ENCODE measurements at places on chromosomes 7 and 10.

DNA sequence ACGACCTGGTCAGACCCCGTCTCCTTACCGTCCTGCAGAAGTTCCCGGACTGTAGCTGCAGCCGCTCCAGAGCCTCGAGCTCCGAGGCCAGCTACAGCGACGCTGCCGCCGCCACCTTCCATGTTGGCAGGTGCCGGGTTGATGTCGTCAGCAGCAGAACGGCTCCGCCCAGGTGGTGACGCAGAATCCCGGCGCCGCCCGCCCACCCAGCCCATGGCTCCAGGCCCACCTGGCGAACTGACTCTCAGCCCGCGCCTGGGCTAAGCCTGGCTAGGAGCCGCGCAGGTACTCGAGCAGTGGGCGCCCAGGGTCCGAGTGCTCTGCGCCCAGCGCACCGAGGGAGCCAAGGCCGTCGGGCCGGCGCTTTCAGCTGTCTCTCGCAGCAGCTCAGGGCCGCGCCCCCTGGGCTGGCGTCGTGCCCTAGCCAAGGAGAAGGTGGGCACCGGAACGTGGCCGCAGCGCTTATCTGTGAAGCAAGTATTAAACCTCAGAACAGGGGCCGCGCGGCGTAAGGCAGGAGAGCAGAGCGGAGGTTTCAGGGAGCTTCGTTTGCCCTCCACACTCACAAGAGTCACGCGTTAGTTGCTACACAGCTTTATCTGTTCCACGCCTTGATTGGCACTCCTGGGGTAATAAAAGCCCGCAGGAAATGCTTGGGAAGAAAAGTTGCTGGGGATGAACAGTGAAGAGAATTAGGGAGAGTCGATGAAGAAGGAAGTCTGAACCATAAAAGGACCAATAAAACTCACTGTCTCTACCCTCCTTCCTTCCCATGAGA is at the start of the genes COG5 and DUS4L:
TSS of gene COG5 (minus strand) at position 146 of the 778 bp plus-strand sequence. CDS start at position 122, 24 bp downstream.
TSS of gene DUS4L (plus strand) at position 197 of the 778 bp plus-strand sequence. CDS start 3,100 bp downstream, outside the sequence.
- peak; percentile 72 for DNase-seq

- DNase-seq, result no peak
Measured at GRCh38 chr10:47008769-47009168, 97.5 kb downstream of the PTPN20 start.

GRCh38 chr10:35511647-35512046 is 93.5 kb upstream of the GJD4 start:
- no peak for DNase-seq

- DNase-seq, result no peak
Measured at GRCh38 chr7:109663806-109664205, 1094.1 kb downstream of the DNAJB9 start.

DNA sequence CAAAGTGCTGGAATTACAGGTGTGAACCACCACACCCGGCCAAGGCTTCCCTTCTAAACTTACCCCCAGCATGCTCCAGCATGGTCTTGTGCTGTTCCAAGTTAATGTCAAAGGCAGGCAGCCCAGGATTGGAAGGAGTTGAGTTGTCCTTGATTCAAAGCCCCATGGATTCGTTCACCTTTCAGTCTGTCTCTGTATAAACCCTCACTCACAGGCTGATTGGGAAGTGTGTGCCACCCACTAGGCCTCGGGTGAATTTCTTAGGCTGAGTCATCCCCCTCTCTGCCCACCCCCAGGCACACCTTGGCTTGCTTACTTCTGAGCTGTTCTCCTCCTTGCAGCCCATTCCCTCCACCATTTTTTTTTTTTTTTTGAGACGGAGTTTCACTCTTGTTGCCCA is 13.3 kb upstream of the PRDX3 start:
- no peak for DNase-seq

- peak; percentile 84 for DNase-seq
Measured at GRCh38 chr7:155296788-155297516, 726 bp upstream of the INSIG1 start.

DNA sequence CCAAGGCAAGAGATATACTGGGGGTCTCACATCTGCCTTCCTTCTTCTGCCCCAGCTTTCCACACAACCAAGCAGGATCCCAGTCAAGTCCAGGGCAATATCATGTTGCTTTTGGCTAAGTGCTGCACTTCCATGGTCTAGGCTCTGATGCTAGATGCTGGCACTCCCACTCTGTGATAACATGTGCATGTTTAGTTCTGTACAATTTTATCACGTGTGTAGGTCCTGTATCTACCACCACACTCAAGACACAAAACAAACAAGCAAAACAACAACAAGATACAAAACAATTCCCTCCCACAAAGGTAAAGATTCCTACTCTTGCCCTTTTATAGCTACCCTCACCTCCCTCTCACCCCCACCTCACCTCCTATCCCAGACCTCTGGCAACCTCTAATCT is 105.6 kb upstream of the HABP2 start:
- no peak for DNase-seq

DNA sequence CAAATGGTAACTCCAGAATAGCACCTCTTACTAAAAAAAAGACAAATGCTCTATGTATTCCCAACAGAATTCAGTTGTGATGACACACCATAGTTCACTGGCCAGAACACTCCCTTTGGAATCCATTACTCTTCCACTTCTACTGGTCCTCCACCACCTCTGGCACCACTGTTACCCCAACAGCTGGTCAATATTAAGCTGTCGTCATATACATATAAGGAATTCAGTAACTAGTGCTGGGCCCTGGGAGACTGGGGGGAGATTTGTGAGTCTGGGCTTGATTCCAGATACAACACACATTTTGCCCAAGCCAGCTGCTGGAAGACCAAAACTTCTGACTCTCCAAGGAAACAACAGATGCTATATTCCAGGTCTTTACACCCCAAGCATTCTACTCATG is 26.0 kb upstream of the ITGA8 start:
- no peak for DNase-seq

DNA sequence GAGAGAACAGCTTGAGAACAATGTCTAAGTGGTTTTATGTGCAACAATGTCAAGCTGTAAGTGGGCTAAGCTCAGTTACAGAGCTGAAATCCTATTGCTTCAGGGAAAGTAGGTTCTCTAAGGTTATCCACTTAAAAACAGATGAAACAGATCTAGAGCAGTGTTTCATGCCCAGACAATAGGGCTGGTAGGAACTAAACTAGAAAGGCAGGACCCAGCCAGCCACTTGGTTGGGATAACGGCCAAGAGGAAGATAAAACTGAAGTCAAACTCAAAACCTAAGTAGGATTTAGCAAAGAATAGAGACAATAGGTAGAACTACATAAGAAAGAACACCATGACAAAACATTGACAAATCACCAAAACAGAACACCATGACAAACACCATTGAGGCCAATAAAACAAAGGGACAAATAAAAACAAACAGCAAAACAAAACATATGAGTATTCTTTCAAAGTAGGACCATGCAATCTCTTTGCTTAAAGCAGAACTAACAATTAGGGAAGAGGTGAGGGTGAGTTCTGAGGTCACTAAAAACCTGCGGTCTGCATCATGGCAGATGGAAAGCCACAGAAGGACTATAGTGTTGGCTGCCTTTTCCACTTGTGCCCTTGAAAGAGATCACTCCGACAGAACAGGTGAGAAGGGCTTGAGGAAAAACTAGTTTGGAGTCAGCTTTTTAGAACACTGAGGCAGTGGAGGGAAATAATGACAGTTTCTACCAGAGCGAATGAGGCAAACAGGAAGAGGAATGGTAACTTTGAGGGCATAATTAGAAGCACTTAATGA is 81.0 kb downstream of the HGF start:
- DNase-seq, result no peak

DNA sequence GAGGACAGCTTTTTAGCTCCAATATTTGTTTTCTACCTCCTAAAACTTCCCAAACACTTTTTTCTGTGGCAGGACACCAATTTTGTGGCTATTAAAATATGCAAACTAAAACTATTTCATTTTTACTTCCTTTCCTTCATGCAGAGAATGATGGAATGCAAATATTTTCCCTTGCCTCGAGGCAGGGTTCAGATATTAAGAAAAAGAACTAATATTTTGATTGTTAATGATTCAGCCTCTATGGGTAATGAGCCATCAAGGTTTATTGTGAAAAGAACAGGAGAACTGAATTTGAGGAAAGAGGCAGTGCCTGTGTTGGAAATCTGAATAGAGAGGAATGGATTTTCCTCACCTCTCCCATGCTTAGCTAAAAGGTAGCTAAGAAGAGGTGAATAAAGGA is 43.1 kb upstream of the CASD1 start:
- no peak for DNase-seq

DNA sequence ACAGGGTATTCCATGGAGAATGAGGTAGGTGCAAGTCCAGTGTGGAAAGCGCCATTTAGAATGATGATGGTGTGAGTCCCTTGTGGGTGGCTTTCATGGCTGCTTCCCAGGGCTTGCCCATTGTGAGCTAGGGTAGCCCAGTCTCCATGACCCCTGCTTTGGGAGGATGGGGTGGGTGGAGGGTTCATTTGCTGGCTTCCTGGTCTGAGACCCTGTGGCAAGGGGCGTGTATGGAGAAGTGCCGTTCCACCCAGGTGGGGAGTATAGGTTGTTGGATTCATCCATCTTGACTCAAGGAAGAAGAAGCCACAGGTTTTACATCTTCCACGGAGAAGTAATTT is 27.7 kb downstream of the CCM2 start:
- no peak for DNase-seq

- DNase-seq, result no peak
Measured at GRCh38 chr7:70711452-70711851, 420.5 kb upstream of the GALNT17 start.

DNA sequence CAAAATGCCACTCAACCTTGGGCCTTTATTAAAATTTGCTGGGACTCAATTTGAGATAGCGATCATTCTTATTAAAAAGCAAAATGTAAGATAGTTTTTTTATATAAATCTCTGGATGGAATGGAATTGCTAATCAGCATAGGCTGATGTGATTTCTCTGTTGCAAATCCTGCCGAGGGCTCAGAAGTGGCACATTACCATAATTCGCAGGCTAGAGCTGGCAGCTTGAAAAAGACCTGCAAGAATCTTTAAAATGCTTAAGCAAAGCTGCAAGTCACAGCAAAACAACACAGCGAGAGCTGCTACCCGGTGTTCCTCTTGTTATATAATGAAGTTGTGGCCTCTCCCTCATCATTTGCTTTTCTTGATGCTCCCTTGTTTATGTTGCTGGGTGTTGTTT is 448.1 kb downstream of the GATA3 start:
- no peak for DNase-seq

DNA sequence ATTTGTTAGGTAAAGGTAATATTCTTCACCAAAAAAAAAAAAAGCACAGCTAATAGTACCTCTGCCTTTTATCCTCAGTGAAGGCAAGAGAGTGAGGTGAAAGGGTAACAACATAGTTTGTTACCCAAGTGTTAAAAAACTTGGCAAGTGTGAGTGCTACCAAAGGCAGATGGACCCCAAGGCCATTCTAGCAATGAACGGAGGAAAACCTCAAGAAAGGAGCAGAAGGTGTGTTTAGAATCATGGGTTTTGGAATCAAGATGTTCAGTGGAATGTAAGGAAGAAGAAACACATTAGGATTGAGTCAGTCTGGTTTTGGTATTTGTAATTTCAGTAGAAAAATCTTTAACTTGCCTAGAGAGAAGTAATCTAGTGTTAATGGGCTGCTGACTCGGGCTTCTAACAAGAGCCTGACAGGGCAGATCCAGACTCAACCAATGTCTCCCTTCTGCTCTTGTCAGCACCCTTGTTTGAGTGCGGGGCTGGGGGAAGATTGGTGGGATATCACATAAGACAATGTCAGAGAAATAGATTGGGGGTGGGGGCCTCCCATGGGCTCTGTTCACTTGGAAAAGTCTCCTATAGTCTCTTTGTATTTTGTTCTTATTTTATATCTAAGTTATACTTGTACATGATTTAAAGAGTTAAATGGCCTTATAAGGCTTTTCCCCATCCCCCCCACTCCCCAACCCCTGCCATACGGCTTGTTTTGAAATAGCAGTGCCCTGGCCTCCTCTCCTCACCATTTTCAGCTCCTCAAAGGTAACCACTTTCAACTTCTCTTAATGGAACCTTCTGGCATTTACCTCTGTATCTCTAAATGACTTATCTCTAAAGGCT is 44.4 kb downstream of the SCD start:
- DNase-seq, result no peak

DNA sequence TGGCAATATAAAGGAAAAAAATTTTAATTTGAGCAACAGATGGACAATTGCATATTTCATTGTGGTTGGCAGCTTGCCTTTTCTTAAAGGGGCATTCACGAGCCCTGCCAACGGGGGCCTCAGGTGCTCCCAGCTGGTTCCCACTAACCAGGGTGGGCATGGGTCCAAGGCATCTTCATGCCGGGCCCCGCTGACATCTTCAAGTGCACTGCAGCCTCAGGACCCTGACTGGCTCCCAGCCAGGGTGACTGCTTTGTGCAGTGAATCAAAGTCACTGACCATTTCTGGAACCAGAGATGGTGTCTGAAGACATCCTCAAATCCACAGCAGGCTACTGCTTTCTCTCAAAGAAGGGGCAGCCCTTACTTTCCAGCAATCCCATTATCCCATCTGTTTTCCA is 275.2 kb upstream of the MGMT start:
- DNase-seq, result no peak

DNA sequence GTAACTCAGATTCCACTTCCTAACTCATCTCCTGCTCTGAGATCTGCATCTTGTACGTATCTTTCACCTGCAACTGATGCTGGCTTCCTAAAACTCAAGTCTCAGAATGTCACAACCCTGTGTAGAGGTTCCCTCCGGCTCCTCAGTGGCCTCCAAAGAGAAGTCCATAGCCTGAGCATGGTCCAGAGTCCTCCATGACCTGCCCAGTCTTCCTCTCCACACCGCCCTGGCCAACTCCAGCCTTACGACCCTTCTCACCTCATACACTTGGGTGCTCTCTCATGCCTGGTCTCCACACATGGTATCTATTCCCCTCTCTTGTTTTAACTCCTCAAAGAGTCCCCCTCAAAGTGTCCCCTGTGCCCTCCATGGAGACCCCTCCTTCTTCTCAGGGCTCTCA is 41.9 kb downstream of the RAMP3 start:
- no peak for DNase-seq

DNA sequence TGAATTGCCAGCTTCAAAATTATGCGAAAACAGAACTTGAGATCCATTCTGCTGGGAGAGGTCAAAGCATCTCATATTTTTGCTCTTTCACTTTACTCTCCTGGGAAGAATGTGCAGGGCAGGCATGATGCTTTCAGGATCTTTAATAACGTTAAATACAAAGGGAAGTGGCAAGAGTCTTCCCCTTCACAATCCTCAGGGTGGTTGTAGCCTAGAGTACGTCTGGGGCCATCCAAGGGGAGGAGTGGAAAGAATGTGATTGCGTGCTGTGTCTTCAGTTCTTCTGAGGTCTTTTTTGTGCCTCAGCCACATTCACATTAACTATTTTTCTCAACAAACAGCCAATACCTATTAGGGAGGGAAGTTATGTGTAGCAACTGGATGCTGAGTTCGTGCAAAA is 207.3 kb downstream of the HGF start:
- DNase-seq, result no peak

DNA sequence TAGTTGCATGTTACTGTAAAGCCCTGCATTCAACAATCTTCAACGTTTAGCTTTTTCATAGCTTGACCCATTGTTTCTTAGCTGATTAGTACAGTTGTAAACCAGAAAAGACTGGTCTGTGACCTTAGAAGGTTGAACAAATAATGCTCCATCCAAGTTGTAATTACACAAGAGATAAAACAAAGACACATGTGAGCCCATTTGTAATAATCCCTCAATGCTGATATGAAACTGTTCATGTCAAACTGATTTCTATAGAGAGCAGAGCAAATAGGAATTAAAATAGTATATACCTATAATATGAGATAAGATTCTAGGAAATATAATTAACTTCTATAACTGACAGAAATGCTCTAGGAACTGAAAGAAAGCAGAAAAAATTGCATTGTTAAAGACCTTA is 94.7 kb upstream of the SLC25A13 start:
- DNase-seq, result no peak

GRCh38 chr10:1368842-1369171 is 312.6 kb downstream of the WDR37 start:
- DNase-seq, result no peak

- DNase-seq, result no peak
Measured at GRCh38 chr10:968546-969199, 19.6 kb upstream of the GTPBP4 start.
